ENCODE measurements at places on chromosomes 2 and 18. TPM values are rescaled to one million over a fixed set of nuclear protein-coding genes. Genes with fewer than 3 reads are reported as not detected.

- DNase-seq, result no peak
Measured at GRCh38 chr2:10658914-10659257, 30.9 kb downstream of the NOL10 start.

- DNase-seq, result no peak
Measured at GRCh38 chr2:12008425-12009061, 262.1 kb downstream of the LPIN1 start.

DNA sequence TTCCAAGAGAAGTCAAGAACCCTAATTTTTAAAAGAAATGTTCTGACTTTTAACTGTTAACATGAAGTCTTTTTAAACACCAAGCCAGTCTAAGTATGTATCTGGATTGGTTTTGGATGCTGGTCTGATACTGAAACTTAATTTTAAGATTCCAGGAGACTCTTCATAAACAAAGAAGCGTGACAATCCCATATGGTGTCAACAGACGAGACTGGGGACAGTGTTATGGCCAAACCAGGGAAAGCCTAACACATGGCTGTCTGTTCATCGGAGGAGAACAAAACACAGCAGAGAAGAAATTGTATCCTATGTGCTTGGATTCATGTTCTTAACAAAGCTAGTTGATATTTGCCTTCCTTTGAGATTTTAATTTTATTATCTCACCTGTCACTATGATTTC, 80.5 kb upstream of the UPP2 start:
- DNase-seq, result no peak

- DNase-seq, result no peak
Measured at GRCh38 chr2:120892271-120892966, 156.8 kb downstream of the GLI2 start.

- DNase-seq, result no peak
Measured at GRCh38 chr2:230930928-230931555, 6.0 kb upstream of the GPR55 start.

DNA sequence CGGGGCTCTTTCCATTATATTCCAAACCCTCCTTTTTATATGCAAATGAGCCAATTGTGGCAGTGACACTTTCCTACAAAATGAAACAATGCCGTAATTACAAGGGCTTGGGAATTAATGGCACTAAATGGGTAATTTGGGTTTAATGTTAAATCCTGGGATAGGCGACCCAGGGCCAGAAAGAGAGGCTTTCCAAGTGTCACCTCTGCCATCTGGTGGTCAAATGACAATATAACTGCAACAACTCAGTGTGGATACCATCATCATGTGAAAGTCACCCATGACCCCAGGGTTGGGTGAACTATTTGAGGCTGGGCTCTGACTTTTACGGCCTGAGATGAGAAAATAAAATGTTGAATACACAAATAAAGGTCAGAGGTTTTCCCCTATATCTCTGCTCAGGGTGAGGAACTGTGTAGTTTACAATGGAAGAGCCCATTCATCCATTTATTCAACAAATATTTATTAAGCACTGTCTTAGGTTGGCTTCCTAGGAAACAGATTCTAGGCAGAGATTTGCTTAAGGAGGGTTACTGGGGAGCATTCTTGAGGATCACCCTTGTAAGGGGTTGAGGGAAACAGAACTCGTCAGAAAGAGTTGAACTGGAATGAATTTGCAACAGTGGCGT, 13.6 kb upstream of the THADA start:
- peak; percentile 34 for DNase-seq

The ESPNL gene
- total RNA-seq, result 0.69 TPM

The CNDP1 gene
- not detected for total RNA-seq
